ENCODE measurements at places on chromosomes 13 and 19. TPM values are rescaled to one million over a fixed set of nuclear protein-coding genes. Genes with fewer than 3 reads are reported as not detected.
A peak's percentile ranks its signal among the peaks of the same experiment; 100 is the strongest.

Gene GRWD1
- 44.9 TPM for total RNA-seq

Gene FSD1
- not detected for total RNA-seq

Gene FOXA3
- total RNA-seq = not detected

Gene PCP2
- not detected for total RNA-seq

Gene RASL11A
- 2.6 TPM for total RNA-seq

Gene ZNF534
- 0.16 TPM for total RNA-seq

Gene ZNF132
- total RNA-seq = 4.2 TPM

Gene ATP4B
- not detected for total RNA-seq

Gene ZNF181
- total RNA-seq = 18.1 TPM

DNA sequence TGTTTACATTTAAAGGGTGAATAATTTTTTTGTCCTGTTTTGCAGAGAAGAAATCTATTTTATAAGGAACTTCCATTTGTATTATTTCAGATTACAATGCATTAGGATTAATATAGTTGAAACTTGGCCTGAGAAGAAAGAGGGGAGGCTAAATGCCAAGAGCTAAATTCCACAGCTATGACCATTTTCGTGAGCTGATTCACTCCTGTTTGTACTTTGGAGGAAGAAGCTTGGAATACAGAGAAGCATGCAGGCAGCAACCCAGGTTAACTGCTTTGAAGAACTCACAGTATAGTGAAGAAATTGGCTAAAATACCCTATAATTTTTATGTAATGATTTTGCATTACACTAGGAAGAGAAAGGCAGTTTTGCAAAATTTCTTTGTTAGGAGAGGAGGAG, 309.4 kb upstream of the KLF12 start:
- DNase-seq = no peak

- DNase-seq = no peak
These were observed 1567.4 kb downstream of the EFNB2 start for GRCh38 chr13:104967836-104968630.

DNA sequence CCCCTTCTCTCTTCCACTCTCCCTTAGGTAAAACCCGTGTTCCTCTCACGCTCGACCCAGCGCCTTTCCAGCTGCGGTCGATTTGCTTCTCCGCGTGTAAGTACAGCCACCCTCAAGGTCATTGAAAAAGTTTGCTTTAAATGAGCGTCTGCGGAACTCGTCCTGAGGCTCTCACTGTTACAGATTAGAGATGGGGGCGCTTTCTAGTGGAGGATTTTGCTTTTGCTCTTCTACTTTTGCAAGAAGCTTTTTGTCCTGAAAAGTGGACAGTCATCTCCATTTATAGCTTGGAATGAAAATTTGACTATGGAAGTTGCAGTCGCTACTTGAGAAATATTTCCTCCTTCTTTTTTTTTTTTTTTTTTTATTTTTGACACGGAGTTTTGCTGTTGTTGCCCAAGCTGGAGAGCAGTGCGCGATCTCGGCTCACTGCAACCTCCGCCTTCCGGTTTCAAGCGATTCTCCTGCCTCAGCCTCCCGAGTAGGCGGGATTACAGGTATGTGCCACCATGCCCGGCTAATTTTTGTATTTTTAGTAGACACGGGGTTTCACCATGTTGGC, 595 bp upstream of the RAB20 start:
- DNase-seq = no peak

DNA sequence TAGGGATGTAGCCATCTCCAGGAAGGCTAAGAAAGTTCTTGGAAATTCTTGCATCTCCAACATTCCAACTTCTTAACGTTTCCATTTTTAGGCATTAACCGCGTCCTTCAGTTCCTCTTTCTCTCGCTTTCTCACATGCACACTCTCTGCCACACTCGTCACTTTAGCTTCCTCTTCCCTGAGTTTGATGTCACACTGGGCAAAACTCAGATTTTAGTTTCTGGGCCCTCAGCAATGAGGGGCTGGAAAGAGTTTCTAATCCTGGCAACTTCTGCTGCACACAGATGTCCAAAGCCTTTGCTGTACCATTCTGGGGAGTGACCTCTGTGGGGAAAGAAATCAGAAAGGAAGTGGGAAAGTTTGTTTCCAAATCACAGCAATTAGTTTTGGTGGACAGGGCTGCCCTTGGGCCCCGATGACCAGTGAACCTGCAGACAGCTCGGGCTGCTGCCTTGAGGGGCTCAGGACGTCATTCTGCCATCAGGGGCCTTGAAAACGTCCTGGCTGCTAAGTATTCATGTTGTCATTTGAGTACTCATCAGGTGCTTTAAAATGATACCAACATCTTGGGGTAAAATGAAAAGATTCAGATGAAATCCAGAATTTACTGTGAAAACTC, 89.3 kb downstream of the KL start:
- DNase-seq = no peak

DNA sequence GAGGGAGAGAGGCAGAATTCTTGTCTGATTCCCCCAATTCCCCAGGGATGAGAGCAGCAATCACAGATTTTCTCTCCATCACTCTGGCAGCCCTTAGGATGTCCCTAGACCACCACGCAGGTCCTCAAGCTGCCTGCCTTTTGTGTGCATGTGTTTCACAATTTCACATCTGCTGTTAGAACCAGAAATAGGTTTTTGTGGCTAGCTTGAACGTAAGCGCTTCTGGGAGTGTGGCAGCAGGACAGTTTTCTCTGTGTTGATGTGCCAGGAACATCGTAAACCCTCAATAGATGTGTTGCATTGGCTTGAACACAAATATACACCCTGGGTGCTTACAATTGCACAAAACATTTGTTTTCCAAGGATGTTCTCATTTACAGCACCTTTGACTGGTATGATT, 78.8 kb upstream of the TMTC4 start:
- DNase-seq = no peak

- DNase-seq = no peak
These were observed 14.9 kb downstream of the LCP1 start for GRCh38 chr13:46166947-46167610.

- no peak for DNase-seq
These were observed 79.2 kb downstream of the LRCH1 start for GRCh38 chr13:46632176-46632575.

- DNase-seq = no peak
These were observed 114.9 kb downstream of the PCCA start for GRCh38 chr13:100203696-100204367.

DNA sequence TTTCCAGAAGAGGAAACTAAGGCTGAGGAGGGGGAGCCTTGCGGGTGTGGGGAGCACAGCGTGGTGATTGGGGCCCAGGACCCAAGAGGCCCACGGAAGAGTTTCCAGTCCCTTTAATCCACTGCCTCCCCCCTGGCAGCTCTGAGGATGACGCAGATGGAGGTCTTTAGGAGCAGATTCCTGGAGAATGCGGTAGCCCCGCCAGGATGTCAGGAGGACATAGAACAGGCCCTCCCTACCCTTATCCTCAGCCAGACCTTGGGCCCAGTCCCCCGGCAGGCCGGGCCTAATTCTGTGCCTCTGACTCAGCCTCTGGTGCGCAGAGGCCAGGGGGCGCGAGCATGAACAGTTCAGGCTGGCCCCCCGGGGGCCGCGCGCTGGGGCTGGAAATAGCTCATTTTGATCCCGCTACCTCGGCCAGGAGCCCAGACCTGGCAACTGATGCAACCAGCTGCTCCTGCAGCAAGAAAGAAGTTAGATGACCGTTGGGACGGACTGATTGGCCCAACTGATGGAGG, 461 bp upstream of the HSPB6 start:
- peak; percentile 92 for DNase-seq

GRCh38 chr19:48509467-48510194, 2.0 kb downstream of the LMTK3 start:
- no peak for DNase-seq

DNA sequence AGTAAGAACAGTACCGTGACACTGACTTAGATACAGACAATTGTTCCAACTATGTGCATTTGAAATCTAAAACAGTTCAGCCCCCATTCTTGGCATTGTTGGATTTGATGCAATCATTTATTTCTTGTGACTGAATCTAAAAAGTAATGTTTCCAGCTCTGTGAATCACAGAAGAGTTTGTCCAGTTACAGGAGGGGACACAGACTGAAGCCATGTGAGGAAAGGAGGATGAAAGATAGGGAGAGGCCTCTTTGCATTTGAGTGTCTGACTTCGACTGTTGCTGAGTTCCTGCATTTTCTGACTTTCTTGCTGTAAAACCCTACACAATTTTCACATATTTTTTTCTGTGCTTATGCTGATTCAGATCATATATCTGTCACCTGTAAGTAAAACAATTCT, 179.3 kb upstream of the PCDH17 start:
- no peak for DNase-seq

GRCh38 chr13:23639674-23640073, 69.5 kb downstream of the TNFRSF19 start:
- no peak for DNase-seq

GRCh38 chr13:76636829-76637228, 249.4 kb downstream of the KCTD12 start:
- no peak for DNase-seq

- DNase-seq = no peak
These were observed 216.4 kb upstream of the SGCG start for GRCh38 chr13:22964245-22964966.

GRCh38 chr13:35014606-35015213, 72.6 kb downstream of the NBEA start:
- DNase-seq = no peak

DNA sequence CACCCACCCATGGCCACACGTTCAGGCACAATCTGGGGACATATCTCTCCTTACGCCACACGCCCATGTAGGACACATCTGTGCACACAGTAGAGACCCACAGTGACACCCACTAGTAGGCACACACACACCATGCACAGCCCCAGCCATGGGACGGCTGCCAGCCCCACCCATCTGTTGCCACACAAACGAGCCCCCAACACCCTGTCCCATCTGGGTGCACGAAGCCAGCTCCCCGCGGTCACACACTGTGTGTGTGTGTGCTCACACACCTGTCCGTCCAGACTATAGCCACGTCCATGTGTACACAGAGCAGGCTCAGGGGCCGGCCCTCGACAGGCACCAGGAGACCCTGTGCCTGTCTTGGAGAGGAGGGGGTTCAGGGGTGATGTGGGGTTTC, 10.6 kb downstream of the ERFL start:
- peak; percentile 46 for DNase-seq

GRCh38 chr13:44132710-44133109, 240.9 kb upstream of the SERP2 start:
- peak; percentile 85 for DNase-seq

- DNase-seq = no peak
These were observed 81.8 kb downstream of the PAN3 start for GRCh38 chr13:28220166-28220565.
